Hair follicular keratinocyte (primary cell): ENCODE measurements at places on chromosomes 13 and 19. TPM values are rescaled to one million over a fixed set of nuclear protein-coding genes. Genes with fewer than 3 reads are reported as not detected.

NAPSA gene
- total RNA-seq: 0.15 and 0.23 TPM in 2 replicates

ISOC2 gene
- total RNA-seq: 132 and 147 TPM in 2 replicates

DZIP1 gene
- 11.2 and 25.6 TPM in 2 replicates for total RNA-seq

KCNN4 gene
- total RNA-seq: 9.2 and 19.3 TPM in 2 replicates

NXNL1 gene
- not detected in 2 replicates for total RNA-seq

ZNF446 gene
- 6.5 and 8.6 TPM in 2 replicates for total RNA-seq

APOE gene
- total RNA-seq: 74.5 and 195 TPM in 2 replicates

AMER2 gene
- total RNA-seq: not detected in 2 replicates

PSG6 gene
- not detected in 2 replicates for total RNA-seq

ZNF320 gene
- 5.4 and 5.5 TPM in 2 replicates for total RNA-seq
